ENCODE measurements at places on chromosomes 6 and 20.

GRCh38 chr6:84582997-84583396, 181.4 kb downstream of the TBX18 start:
- no peak for DNase-seq

DNA sequence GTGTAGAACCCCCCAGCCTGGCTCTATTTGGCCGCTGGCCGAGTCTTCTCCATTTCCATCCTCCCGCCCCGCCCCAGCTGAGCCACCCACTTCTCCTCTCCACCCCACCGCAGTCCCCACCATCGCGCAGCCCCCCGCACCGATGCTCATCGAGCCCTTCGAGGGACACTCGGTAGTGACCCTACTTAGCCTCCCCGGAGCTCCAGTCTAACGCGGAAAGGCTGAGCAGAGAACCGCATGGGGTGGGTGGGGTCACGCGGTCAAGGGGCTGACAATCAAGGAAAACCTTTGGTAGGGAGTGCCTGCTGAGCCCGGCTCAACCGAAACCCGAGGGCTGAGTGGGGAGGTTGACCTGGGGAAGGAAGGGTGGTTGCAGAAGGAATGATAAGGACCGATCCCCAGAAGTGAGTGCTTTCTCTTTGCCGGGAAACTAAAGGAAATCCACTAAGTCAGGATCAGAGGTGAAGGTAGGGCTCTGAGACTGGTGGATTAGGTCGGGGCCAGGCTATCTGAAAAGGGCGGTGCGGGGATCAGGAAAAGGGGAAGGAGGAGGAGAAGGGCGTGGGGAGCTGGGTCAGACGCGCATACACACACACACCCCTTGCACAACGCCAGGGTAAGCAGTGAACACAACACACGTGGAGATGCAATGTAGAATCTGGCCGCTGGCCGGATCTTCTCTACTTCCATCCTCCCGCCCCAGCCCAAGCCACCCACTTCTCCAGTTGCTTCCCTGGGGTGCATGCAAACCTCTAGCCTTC, 49.8 kb downstream of the CPXM1 start:
- no peak for DNase-seq

DNA sequence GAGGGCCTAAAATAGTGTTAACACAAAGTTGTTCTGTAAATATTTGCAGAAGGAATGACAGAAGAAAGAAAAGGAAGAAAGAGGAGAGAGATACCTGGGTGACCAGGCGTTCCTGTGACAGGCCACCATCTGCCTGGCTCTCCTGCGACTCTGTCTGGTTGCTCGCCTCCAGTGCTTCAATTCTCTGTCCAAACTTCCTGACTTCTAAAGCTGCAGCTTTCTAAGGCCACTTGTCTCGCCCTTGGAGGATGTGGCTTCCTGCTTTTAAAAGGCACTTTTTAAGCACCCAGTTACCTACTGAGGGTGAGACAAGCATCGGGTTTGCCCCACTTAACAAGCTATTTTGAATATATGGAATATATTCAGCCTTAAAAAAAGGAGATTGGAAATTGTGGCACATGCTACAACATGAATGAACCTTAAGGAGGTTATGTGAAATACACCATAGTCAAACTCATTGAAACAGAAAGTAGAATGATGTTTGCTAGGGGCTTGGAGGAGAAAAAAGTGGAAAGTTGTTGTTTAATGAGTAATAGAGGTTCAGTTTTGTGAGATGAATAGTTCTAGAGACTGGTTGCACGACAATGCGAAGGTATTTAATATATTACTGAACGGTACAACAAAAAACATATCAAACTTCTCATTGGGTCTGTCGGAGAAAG, 32.8 kb downstream of the VIP start:
- DNase-seq: no peak

DNA sequence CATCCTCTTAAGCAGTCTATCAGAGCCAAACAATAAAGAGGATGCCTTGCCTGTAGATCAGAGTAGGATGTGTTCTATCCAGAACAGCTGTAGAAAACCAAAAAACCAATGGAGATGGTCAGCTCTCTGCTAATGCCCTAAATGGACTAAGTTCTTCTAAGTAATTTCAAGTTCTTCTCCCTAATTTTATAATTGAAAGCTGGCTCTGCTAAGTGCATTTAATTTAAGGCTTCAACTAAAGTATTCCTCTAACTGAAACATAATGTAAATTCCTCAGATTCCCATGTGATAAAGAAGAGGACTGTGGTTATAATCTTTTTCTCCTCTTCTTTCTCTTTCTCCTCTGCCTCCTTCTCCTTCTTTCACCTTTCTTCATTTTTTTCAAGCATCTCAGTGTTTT, 709.5 kb downstream of the KIF16B start:
- DNase-seq: no peak

DNA sequence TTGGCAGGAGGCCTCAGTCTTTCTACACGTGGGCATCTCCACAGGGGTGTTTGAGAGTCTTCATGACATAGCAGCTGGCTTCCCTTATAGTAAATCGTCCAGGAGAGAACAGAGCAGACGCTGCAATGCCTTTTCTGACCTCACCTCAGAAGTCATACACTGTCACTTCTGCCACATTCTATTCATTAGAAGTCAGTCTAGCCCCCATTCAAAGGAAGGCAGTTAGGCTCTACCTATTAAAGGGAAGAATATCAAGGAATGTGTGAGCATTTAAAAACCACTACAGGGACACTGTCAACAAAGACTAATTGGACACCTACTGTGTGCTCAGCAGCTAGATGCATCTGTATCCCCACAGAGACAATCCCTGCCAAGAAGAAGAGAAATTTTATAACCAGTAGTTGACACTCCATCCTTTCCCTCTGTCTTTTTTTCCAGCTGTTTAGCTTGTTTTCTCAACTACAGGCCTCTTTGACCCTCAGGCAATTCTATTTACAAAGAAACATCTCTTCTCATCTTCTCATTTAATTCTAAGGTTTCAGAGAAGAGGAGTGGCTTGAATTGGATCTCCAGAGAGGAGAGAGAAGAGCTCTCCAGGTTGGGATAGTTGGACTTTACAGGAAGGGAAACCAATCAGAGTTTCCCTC, 18.6 kb downstream of the ARMC12 start:
- DNase-seq: no peak

- DNase-seq: no peak
Observed at GRCh38 chr6:132675002-132675401, 16.0 kb upstream of the TAAR1 start.

- DNase-seq: no peak
Observed at GRCh38 chr6:79377047-79377446, 142.6 kb upstream of the HMGN3 start.

DNA sequence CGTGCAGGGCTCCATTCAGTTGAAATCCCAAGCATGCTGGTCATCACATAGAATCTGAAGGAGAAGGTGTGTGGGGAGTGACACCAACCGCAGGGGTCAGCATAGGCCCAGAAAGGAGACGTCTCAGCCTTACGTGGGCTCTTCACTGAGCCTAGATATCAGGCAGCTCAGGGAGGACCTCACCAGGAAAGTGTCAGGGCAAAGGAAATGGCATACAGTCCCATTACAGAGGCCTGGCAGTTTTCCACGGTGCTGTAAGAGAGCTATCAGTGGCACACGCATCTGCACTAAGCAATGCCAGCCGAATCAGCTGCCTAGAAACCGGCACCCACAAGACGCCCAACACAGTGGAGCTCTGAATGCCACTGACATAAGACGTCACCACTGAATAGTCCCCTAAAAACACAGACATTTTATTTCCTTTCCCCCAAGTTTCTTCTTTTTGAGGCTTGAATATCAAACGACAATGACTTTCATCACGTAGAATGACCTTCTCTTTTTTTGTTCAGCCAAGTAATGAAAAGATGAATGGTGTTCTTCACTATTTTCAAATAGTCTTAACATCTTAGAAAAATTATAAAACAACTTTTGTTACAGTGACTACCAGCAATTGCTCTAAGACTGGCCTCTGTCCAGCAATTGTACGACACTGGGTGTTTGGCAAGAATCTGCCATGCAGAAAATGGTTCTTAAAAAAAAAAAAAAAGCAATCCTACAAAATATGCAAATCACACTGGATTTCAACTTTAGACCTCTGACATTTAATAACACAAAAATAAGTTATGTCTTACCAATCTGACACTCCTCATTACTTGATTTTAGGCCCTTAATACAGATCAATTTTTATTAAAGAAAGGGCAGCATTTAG, 88.9 kb upstream of the FOXQ1 start:
- DNase-seq: no peak

DNA sequence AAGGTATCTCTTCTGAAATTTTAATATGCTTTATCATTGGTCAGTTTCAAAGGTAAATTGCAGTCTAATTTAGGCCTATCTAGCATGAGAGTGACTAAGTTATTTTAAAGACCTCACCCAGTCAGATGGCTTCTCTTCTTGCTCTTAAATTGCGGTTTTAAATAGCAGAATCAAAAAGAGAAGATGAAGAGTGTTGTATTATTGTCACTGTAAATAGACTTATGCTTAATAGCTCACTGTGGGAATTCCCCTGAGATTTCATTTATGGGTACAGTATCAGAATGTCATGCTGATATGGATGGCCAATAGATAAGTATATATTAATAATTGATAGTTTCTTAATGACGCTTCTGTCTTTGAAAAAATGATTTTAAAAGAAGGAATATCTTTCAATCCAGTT, 35.7 kb downstream of the AIG1 start:
- DNase-seq: no peak

GRCh38 chr20:37166867-37167266, 12.3 kb upstream of the RPN2 start:
- DNase-seq: no peak

DNA sequence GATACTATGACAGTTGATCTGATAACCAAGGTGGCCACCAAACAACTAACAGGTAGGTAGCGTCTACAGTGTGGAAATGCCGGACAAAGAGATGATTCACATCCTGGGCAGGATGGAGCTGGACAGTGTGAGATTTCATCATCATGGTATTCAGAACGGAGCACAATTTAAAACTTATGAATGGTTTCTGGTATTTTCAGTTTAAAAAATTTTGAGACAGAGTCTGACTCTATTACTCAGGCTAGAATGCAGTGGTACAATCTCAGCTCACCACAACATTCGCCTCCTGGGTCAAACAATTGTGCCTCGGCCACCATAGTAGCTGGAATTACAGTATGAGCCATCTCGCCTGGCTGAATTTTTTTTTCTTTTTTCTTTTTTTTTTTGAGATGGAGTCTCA, 43.8 kb downstream of the CEP57L1 start:
- DNase-seq: no peak

GRCh38 chr6:120228297-120228696, 878.7 kb upstream of the MAN1A1 start:
- no peak for DNase-seq

- no peak for DNase-seq
Observed at GRCh38 chr6:34657037-34657306, 39.6 kb downstream of the ILRUN start.

- no peak for DNase-seq
Observed at GRCh38 chr6:167707686-167708500, 118.8 kb upstream of the AFDN start.

GRCh38 chr6:69106511-69106910, 471.4 kb downstream of the ADGRB3 start:
- no peak for DNase-seq

Data from activated CD4-positive, alpha-beta T cell treated with anti-CD3 and anti-CD28 coated beads, Interleukin-2, amount 50 U/mL, for 48 hours (primary cell).